ENCODE measurements at places on chromosomes 6 and 20. TPM values are rescaled to one million over a fixed set of nuclear protein-coding genes. Genes with fewer than 3 reads are reported as not detected.

SOX18 gene
- total RNA-seq = not detected

TCP1 gene
- total RNA-seq = 246 TPM

FNDC11 gene
- total RNA-seq = 1.5 TPM

OXT gene
- total RNA-seq = not detected

TBC1D7 gene
- 35.4 TPM for total RNA-seq

TENT5A gene
- total RNA-seq = 4.6 TPM

TAGAP gene
- not detected for total RNA-seq

PRR18 gene
- 0.16 TPM for total RNA-seq

PNPLA1 gene
- not detected for total RNA-seq

TTK gene
- 45.5 TPM for total RNA-seq

MYB gene
- 6.8 TPM for total RNA-seq

UTRN gene
- total RNA-seq = 76.8 TPM

MCCD1 gene
- not detected for total RNA-seq

ARMH2 gene
- total RNA-seq = not detected

WFDC2 gene
- 7.4 TPM for total RNA-seq

ISM1 gene
- 0.33 TPM for total RNA-seq

NDUFAF4 gene
- 47.3 TPM for total RNA-seq

FOXA2 gene
- total RNA-seq = 0.09 TPM

EYS gene
- 0.40 TPM for total RNA-seq

GABRR1 gene
- not detected for total RNA-seq

RFX6 gene
- total RNA-seq = not detected

OPRM1 gene
- not detected for total RNA-seq

PET117 gene
- 17.8 TPM for total RNA-seq

MAS1 gene
- not detected for total RNA-seq

OR2B6 gene
- total RNA-seq = not detected

DLK2 gene
- 1.6 TPM for total RNA-seq

RIMS4 gene
- 4.1 TPM for total RNA-seq

DEFB125 gene
- not detected for total RNA-seq

RNF39 gene
- total RNA-seq = not detected

Data from neural crest cell (in vitro differentiated cells).